Renal pelvis (tissue), 12 donors: ENCODE measurements at places on chromosomes 5 and 9. TPM values are rescaled to one million over a fixed set of nuclear protein-coding genes. Genes with fewer than 3 reads are reported as not detected.

GRCh38 chr9:116275418-116276195 is 122.0 kb downstream of the PAPPA start:
- no peak for DNase-seq

- DNase-seq: no peak
Measured at GRCh38 chr9:115673599-115673998, 480.0 kb upstream of the PAPPA start.

GRCh38 chr5:543755-544674 is 19.8 kb upstream of the SLC9A3 start:
- no peak for DNase-seq

- DNase-seq: no peak
Measured at GRCh38 chr5:26192486-26192885, 845.9 kb downstream of the CDH9 start.

GRCh38 chr5:143041-143440 is 48.3 kb upstream of the LRRC14B start:
- DNase-seq: no peak

DNA sequence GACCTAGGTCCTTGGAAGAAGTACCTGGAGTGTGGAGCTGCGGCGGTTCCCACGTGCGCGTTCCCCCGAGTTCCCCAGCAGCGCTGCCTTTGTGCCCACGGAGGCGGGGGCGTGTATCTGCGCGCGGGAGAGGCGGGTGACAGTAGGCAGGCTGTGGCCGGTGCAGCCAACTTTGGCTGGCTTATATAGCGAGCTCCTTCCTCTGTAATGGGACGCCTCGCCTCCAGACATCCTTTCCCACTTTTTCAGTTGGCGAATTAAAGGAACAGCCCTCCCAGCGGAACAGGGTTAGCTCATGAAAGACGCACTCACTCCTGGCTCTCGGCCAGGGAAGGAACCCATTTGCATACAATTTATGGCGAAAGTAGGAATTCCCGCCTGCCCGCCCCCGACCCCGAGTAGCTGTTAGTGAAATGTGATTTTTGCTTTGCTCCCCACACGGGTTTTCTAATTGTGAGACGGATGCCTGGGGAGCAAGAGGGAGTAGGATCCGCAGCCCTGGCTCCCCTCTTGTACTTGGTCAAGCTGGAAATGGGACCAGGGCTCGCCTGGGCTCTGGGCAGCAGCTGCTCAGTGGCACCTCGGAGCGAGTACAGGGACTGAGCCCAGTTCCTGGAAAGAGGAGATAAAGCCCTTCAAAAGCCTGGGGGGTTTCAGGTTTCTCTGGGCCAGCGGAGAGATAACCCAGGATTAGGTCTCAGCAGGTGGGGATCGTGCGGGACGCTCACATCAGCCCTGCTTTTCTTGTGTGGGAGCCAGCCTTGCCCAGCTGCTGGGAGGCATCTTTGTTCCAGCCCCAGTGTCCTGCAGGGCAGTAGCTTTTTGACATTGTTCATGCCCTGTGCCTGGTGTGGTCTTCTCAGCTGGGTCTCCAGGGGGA is at the start of gene TNC:
Gene TNC (minus strand): TSS at position 159 of the 880 bp plus-strand sequence. CDS start 27,139 bp downstream, outside the sequence.
- DNase-seq: peak; percentile 90

- DNase-seq: peak; percentile 68
Measured at GRCh38 chr5:107389130-107389774, 281.5 kb downstream of the EFNA5 start.

- DNase-seq: no peak
Measured at GRCh38 chr5:59992206-59992605, 98.7 kb upstream of the PDE4D start.

- DNase-seq: no peak
Measured at GRCh38 chr5:163439092-163439425, 1.7 kb downstream of the CCNG1 start.

DNA sequence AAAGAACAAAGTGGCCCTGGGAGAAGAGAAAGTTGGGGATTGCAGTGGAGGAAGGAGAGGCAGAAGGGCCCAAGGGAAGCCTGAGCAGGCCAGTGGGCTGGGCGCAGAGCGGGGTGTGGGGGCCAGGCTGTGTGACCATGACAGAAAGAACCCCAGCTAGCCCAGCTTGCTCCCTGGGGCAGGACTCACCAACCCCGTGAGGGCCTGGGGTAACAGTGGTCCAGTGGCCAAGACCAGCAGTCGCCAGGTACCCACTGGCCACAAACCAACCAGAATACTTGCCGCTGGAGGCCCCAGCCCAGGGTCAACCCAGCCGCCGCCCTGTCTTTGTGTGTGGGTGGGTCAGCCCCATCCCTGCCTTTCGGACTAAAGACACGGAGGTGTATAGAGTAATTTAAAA is 146.5 kb downstream of the CACNA1B start:
- DNase-seq: no peak

- DNase-seq: no peak
Measured at GRCh38 chr5:168118042-168118668, 173.3 kb upstream of the WWC1 start.

- DNase-seq: no peak
Measured at GRCh38 chr9:26735160-26735559, 157.4 kb downstream of the CAAP1 start.

GRCh38 chr9:117093891-117094844 is 320.7 kb downstream of the ASTN2 start:
- DNase-seq: peak; percentile 60

DNA sequence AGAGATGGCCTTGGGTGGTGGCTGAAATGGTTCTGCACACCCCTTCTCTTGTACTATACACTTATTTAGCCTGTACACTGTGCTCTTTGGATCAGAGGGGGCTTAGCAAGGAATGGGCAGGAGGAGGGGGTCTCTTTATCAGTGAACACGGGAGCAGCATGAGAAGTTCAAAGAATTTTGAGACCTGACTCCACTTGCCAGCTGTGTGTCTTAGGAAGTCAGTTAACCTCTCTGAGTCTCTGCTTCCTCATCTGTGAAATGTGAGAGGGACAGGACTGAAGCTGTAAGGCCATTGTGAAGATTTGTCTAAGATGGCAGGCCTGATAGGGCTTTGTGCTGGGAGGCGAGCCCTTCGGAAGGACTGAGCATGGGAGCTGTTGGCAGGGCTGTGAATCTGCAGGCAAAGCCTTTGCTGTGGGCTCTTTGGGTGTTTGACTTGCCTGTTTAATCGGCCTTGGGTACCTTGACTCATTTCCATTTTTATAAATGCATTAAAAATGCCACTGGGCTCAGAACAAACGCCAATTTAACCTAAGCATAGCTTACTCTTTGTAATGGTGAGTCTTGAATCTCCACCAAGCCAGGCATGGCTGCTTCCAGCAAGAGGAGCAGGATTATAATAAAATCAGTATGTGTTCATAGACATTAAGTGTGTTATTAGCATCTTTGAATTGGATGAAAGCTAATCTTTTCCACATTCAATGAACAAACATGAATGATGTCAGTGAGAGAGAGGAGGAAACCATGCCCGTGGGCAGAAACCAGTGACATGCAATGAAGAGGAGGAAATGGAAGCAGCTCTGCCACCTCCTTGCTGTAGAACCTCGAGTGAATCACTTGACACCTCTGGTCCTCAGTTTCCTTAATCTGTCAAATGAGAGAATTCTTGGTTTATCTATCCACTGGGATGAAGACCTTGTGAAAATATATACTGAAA is 89.4 kb downstream of the MACROH2A1 start:
- DNase-seq: no peak

DNA sequence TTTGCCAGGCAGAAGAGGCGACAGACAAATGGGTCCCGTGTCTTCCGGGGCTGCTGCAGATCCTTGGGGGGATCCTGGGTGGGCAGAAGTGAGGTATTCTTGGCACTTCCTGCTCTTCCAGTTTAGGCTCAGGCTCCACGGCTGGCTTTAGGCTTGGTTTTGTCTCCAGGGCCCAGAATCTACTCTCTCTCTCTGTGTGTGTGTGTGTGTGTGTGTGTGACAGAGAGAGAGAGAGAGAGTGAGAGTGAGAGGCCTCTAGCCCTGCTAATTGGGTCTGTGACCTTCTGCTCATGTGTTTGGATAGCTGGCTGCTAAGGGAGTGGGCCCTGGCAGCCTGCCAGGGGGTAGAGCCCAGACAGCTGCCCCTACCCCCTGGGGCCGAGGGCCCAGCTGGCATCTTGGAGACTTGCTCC is 39.3 kb downstream of the CRB2 start:
- DNase-seq: no peak

DNA sequence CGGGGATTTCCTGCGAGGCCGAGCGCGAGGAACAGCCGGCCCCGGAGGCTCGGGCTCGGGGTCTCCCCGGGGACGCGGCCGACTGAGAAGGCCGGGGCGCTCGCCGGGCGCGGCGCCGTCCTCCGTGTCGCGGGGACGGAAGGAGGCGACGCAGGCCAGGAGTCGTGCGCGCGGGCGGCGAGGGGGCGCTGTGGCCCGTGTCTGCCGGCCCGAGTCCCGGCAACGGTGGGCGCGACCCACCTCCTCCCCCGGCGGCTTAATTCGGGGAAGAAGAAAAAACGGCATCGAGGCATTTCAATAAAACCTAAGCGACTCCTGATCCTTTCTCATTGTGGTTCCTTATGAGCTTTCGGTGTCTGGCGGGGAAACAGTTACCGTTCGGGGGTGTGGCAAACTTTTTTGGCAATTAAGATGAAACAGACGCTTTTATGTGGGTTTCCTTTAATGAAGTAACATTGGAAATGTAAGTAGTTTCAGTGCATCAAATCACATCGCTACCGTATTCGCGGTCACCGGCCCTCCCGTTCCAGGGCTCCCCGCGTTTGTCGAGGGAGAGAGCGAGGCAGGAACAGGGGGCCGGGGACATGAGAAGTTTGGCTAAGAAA is 3.7 kb upstream of the IRX2 start:
- no peak for DNase-seq

DNA sequence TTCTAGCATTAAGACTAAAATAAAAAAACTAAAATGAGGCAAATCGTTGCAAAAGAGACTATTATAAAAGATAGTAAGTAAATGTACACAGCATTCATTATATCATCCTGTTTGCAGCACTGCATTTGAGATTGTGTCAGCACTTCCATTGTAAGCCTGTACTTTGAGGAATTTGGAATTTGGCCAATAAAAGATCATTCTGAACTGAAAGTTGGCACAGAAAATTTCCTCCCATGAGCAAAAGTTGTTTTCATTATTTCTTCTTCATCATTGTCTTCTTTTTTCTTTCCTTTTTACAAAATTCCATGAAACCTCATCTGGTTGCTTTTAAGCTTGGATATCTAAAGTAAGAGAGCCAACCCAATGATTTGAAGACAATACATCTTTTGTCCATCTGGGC is 199.3 kb upstream of the ADAMTSL1 start:
- DNase-seq: no peak

DNA sequence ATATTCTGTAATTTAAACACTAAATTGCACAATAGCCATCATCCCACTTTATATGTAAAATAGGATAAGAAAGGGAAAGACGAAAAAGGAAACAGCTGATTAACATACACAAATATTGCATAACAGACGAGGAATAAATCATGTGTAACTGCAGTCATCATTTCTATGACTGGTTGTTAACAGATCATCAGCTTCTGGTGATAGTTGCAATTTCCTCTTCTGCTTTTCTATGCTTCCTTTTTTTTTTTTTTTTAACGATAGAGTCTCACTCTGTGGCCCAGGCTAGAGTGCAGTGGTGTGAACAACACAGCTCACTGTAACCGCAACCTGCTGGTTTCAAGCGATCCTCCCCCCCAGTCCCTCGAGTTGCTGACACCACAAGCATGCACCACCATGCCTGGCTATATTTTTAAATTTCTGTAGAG is 22.5 kb upstream of the JAKMIP2 start:
- DNase-seq: no peak

DNA sequence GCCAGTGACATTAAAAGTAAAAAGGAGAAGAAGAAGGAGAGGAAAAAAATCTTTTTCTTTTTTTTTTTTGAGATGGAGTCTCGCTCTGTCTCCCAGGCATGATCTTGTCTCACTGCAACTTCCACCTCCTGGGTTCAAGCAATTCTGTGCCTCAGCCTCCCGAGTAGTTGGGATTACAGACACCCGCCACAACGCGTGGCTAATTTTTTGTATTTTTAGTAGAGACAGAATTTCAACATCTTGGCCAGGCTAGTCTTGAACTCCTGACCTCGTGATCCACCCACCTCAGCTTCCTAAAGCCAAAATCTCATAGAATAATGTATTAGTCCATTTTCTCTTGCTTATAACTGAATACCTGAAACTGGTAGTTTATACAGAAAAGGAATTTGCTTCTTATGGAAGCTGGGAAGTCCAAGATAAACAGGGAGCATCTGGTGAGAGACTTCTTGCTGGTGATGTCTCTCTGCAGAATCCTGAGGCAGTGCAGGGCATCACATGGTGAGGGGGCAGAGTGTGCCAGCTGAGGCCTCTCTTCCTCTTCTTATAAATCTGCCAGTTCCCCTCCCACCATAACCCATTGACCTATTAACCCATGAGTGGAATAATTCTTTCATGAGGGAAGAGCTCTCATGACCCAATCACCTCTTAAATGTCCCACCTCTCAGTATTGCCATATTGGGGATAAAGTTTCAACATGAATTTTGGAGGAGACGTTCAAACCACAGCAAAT is 466.3 kb downstream of the GADD45G start:
- DNase-seq: peak; percentile 47

DNA sequence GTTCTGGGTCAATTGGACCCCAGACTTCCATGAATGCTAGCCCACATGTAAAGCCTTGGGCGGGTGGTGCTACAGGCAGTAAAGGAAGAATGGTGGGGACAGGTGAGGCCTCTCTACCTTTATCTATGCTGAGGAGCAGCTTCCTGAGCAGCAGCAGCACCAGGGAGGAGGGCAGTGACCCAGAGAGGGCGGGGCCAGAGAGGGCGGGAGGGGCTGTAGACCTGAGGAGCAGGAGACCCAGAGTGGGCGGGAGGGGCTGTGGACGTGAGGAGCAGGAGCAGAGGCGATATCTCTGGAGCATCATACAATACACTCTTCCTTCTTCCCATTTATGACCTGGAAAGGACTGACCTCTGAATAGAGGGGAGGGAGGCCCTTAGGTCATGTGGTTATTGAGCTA is 165.9 kb downstream of the MTRR start:
- DNase-seq: no peak

GRCh38 chr5:136134653-136135052 is 2.0 kb downstream of the SMAD5 start:
- no peak for DNase-seq

DNA sequence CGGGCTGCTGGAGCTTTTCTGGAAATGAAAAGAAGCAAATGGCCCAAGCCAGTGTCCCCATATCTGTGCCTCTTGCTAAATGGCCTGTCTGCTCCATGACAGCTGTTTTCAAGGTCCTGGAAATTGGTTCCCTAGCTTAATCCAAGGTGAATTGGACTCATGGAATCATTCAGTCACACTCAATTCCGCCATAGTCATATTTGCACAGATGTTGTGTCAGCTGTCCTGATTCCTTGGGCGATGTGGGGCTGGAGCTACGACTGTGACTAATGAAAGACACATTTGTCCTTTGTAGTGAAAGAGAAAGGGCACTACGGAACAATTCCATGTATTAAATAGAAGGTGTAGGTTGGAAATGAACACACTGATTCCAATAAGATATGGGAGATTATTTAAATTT is 102.9 kb upstream of the MEGF10 start:
- DNase-seq: no peak

GRCh38 chr5:31172881-31173280 is 20.6 kb upstream of the CDH6 start:
- no peak for DNase-seq

GMCL2 gene
- polyA plus RNA-seq: not detected

PPP1R26 gene
- 37.1 TPM for polyA plus RNA-seq

PCDHGA2 gene
- 6.3 TPM for polyA plus RNA-seq

DIRAS2 gene
- 4.9 TPM for polyA plus RNA-seq

OR2K2 gene
- polyA plus RNA-seq: not detected

MSX2 gene
- 0.82 TPM for polyA plus RNA-seq

FBLL1 gene
- polyA plus RNA-seq: 0.90 TPM

HMMR gene
- polyA plus RNA-seq: 20.7 TPM

LCN12 gene
- polyA plus RNA-seq: 37.3 TPM

CDC14B gene
- 22.7 TPM for polyA plus RNA-seq

SLC34A1 gene
- 304 TPM for polyA plus RNA-seq
